ENCODE measurements at places on chromosomes 12 and 14. TPM values are rescaled to one million over a fixed set of nuclear protein-coding genes. Genes with fewer than 3 reads are reported as not detected.

CEBPE gene
- total RNA-seq = not detected

PLBD1 gene
- 0.09 TPM for total RNA-seq

NPFF gene
- not detected for total RNA-seq

TSPAN19 gene
- total RNA-seq = not detected

KLHDC1 gene
- 1.1 TPM for total RNA-seq

FGF6 gene
- total RNA-seq = not detected

POTEG gene
- total RNA-seq = not detected

ACADS gene
- total RNA-seq = 10.4 TPM

TMEM233 gene
- total RNA-seq = 1.6 TPM

SPX gene
- total RNA-seq = 0.09 TPM

TBX3 gene
- 3.2 TPM for total RNA-seq

FZD10 gene
- not detected for total RNA-seq

GALNT6 gene
- 80.1 TPM for total RNA-seq

All from endothelial cell of coronary artery (primary cell).